Karpas-422 (cell line): ENCODE measurements at places on chromosomes 1 and 21. TPM values are rescaled to one million over a fixed set of nuclear protein-coding genes. Genes with fewer than 3 reads are reported as not detected.

DNA sequence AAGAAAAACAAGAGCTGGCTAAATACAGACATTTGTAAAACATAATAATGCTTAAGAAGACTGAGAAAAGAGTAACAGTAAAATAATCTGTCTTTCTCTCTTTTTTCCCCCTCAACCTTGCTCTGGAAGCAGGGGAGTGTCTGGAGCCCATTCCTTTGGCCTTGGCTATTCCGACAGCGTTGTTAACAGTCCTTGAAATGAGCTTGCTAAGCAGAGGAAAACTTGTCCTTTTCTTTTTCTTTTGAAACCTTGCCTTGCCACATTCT lies 6.7 kb upstream of the CA6 start:
- no peaks in the 10 kb centered on the region for H3K27me3 ChIP-seq
- no peak for DNase-seq
- H3K4me3 ChIP-seq: no peak overlapping the region
- no peak overlapping the region for H3K27ac ChIP-seq
- H3K36me3 ChIP-seq: no peaks in the 10 kb centered on the region

Gene TMED5
- total RNA-seq: 43.1 and 73.6 TPM in 2 replicates

Gene WNT4
- not detected in 2 replicates for total RNA-seq

Gene C1orf210
- total RNA-seq: not detected in 2 replicates

Gene GLIS1
- total RNA-seq: not detected in 2 replicates
